Upper lobe of left lung (tissue), 6 donors: ENCODE measurements at places on chromosomes 3 and 15. TPM values are rescaled to one million over a fixed set of nuclear protein-coding genes. Genes with fewer than 3 reads are reported as not detected.
A peak's percentile ranks its signal among the peaks of the same experiment; 100 is the strongest.

- DNase-seq: peak; percentile 62
These were observed 32.2 kb upstream of the TRH start for GRCh38 chr3:129942296-129942695.

DNA sequence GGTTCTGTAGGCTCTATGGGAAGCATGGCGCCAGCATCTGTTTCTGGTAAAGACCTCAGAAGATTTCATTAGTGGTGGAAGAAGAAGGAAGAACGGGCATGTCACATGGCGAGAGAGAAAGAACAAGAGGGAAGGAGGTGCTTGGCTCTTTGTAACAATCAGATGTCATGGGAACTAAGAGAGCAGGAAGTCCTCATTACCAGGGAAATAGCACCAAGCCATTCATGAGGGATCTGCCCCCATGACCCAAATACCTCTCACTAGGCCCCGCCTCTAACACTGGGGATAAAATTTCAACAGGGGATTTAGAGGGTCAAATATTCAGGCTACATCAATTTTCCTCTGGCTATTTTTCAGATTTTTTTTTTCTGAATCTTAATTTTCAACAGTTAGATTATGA is 954.3 kb downstream of the SQOR start:
- DNase-seq: no peak

GRCh38 chr15:99635794-99636193 is 70.0 kb downstream of the MEF2A start:
- DNase-seq: no peak

USP50 gene
- 0.31 TPM for total RNA-seq

MYLK gene
- 125 TPM for total RNA-seq
